ENCODE measurements at places on chromosomes 4 and X. TPM values are rescaled to one million over a fixed set of nuclear protein-coding genes. Genes with fewer than 3 reads are reported as not detected.

Gene SLC2A9
- total RNA-seq: 33.2 TPM

Gene PGAM4
- total RNA-seq: not detected

Gene RAB40A
- 0.11 TPM for total RNA-seq

Gene USP26
- not detected for total RNA-seq

Gene REST
- 35.4 TPM for total RNA-seq

Gene TRIM75
- not detected for total RNA-seq

Gene EVC2
- total RNA-seq: 7.5 TPM

Gene INTU
- total RNA-seq: 3.1 TPM

Gene SPARCL1
- not detected for total RNA-seq

Gene HTR2C
- total RNA-seq: not detected

Gene SAGE1
- not detected for total RNA-seq

Gene CYSLTR1
- total RNA-seq: not detected

Gene HS6ST2
- 1.3 TPM for total RNA-seq

Gene FAM114A1
- total RNA-seq: 64.1 TPM

Gene DRD5
- total RNA-seq: not detected

Gene RTL5
- total RNA-seq: 0.14 TPM

Gene CYTL1
- 0.42 TPM for total RNA-seq

Gene ERAS
- total RNA-seq: not detected

Gene RAB9B
- total RNA-seq: 0.11 TPM

Gene MAGEA12
- not detected for total RNA-seq

Gene ZFYVE28
- total RNA-seq: 0.95 TPM

Gene INPP4B
- 46.9 TPM for total RNA-seq

Gene FATE1
- not detected for total RNA-seq

Gene MAGEC2
- total RNA-seq: not detected

Gene HMX1
- not detected for total RNA-seq

Gene AMBN
- total RNA-seq: not detected

Gene PRRG3
- not detected for total RNA-seq

Gene TMEM144
- total RNA-seq: 2.6 TPM

Gene IL13RA1
- total RNA-seq: 24.3 TPM

Gene TDO2
- not detected for total RNA-seq

Gene NMU
- total RNA-seq: 0.27 TPM

Gene FAM241A
- 2.8 TPM for total RNA-seq

Gene BEX2
- total RNA-seq: 7.8 TPM

Gene GAB3
- total RNA-seq: 0.14 TPM

Gene LINC00632
- total RNA-seq: not detected

Gene SH3D19
- total RNA-seq: 39.4 TPM

Gene F11
- not detected for total RNA-seq

Gene CXCL8
- 2.5 TPM for total RNA-seq

Gene LRP2BP
- 0.14 TPM for total RNA-seq

Gene CORIN
- 0.04 TPM for total RNA-seq

Gene GAGE12H
- total RNA-seq: not detected

Gene RBM46
- total RNA-seq: not detected

Gene XK
- total RNA-seq: 0.24 TPM

Gene GLA
- total RNA-seq: 43.1 TPM

Gene FAM236C
- not detected for total RNA-seq

Gene PAK3
- 0.11 TPM for total RNA-seq

Gene ZDHHC15
- total RNA-seq: not detected

Gene PABPC4L
- 1.9 TPM for total RNA-seq

Gene ALPK1
- 7.0 TPM for total RNA-seq

Gene CFAP99
- not detected for total RNA-seq

Gene CPLX1
- 0.10 TPM for total RNA-seq

Gene CXCL11
- 0.44 TPM for total RNA-seq

All from foreskin keratinocyte (primary cell).